ENCODE measurements at places on chromosomes 4 and X. TPM values are rescaled to one million over a fixed set of nuclear protein-coding genes. Genes with fewer than 3 reads are reported as not detected.

The C1QTNF7 gene
- total RNA-seq = not detected

GRCh38 chr4:146883070-146883469 lies 62.6 kb downstream of the TTC29 start:
- DNase-seq = no peak

DNA sequence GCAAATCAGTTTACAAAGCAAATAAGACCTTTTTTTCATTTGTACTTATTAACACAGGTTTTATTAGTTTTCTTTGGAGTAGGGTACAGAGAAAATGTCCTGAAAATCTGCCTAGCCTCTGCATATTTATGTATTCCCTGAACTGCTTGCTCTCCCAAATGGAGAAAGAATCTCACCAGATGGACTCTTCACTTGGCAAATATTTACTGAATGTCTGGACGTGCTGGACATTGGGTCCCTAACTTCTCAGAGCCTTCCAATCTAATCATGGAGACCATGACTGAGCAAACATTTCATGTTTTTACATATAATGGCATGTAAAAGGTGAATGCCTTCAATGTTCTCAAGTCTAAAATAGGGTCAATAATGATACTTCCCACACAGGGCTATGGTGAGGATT lies 126.0 kb downstream of the CHRDL1 start:
- no peak for DNase-seq

The DCAF12L2 gene
- not detected for total RNA-seq

DNA sequence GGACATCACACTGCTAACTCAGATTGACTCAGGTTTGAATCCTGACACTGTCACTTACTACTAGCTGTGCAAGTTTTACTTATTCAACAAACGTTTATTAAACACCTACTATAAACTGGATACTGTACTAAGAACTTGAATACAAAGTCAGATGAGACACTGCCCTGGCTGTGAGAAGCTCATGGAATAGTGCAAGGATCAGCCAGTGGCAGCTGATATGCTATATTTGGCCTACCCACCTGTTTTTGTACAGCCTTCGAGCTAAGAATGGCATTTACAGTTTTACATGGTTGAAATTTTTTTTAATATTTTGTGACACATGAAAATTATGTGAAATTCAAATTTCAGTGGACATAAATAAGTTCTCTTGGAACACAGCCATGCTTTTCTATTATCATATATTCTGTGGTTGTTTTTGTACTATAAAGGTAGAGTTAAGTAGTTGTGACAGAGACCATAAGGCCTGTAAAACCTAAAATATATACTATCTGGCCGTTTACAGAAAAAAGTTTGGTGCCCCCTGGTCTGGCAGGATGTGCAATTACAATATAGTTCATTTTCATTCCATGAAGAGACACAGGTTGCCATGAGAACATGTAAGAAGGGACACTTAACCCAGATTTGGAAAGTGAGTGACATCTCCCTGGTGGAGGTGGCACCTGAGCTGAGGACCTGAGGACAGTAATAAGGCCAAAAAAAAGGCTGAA lies 3.4 kb upstream of the SEC24D start:
- no peak for DNase-seq

GRCh38 chr4:141132709-141133145 lies 542 bp downstream of the RNF150 start:
- no peak for DNase-seq

- DNase-seq = no peak
Measured at GRCh38 chrX:21838937-21839333, 482 bp upstream of the MBTPS2 start.

- no peak for DNase-seq
Measured at GRCh38 chrX:119389871-119390501, 9.2 kb upstream of the SLC25A43 start.

The PDGFC gene
- total RNA-seq = 22.0 TPM

DNA sequence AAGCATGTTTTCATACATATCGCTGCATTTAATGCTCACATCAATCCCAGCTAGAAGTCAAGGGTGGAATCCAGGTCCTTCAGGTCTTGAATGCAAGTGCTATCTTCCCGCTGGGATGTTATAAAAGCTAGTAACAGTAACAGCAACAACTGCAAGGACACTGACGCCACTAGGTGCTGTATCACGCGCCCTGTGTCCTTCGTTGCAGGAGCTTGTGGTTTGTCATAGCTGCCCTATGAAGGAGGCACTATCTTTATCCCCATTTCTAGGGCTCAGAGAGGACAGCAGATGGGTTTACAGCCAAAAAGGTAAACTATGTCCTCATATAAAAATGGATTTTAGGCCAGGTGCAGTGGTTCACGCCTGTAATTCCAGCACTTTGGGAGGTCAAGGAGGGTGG lies 202.9 kb downstream of the NSUN7 start:
- DNase-seq = no peak

DNA sequence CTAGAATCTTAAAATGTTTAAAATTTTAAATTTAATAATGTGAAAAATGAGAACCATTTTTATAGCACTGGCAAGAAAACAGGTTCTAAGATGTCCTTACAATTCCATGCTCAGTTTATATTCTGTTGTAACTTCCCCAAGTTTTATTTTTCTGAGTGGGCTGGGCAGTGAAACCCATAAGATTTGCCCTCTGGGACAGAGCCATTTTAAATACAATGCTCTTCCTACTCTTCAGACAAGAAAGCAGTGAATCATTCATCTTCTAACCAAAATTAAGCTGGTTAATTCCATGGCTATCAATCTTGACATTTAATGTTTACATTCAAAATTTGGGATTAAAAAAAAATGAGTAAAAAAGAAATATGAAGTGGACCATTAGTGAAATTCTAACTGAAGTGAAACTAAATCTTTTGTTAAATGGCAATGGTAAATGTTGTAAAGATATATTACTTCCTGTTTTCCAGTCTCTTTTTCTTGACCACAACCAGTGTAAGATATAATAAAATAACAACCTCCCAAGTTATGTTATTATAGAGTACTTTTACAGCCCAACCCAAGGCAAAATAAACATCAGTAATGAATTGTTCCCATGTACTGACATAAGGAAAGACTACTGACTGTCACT lies 37.2 kb upstream of the PTPN13 start:
- no peak for DNase-seq

The SHOX gene
- total RNA-seq = not detected

- DNase-seq = peak; percentile 9
Measured at GRCh38 chrX:135973025-135973547, 702 bp downstream of the MMGT1 start.

DNA sequence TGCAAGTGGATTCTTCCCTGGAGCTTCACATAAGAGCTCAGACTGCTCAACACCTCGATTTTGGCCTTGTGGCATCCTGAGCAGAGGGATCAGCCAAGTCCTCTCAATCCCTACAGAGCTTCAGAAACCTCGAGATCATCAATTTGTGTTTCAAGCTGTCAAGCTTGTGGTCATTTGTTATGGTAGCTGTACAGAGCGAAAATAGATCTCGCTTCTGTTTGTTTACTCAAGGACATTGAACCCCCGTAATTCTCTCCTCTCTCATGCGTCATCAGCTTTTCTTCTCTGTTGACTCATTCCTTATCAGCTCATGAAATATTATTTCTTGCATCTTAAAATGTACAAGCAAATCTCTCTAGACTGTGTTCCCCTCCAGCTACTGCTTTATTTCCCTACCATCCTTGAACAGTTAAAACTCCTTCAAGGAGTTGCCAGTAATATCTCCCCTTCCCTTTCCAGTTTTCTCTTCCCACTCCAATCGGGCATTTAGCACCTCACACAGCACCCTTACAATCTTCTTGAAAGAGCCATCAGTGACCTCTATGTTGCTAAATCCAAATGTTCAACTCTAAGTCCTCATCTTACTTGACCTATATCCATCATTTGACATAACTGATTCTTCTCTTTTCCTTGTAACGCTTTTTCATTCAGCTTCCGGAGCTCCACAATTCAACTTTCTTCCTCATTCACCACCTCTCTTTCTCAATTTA lies 106.2 kb upstream of the FAT1 start:
- DNase-seq = no peak

- no peak for DNase-seq
Measured at GRCh38 chr4:82381235-82381634, 7.4 kb upstream of the HNRNPD start.

The GPAT3 gene
- total RNA-seq = 17.3 TPM

GRCh38 chr4:2928242-2929176 lies 34.7 kb downstream of the NOP14 start:
- DNase-seq = no peak

DNA sequence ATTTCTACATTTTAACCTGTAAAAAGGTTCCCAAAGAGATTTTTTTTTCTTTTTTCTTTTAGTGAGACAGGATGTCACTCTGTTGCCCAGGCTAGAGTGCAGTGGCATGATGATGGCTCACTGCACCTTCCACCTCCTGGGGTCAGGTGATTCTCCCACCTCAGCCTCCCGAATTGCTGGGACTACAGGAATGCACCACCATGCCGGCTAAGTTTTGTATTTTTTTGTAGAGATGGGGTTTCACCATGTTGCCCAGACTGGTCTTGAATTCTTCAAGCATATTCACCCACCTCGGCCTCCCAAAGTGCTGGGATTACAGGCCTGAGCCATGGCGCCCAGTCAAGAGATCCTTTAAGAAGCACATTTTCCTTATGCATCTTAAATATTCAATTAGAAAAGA lies 12.6 kb downstream of the RHOH start:
- no peak for DNase-seq

DNA sequence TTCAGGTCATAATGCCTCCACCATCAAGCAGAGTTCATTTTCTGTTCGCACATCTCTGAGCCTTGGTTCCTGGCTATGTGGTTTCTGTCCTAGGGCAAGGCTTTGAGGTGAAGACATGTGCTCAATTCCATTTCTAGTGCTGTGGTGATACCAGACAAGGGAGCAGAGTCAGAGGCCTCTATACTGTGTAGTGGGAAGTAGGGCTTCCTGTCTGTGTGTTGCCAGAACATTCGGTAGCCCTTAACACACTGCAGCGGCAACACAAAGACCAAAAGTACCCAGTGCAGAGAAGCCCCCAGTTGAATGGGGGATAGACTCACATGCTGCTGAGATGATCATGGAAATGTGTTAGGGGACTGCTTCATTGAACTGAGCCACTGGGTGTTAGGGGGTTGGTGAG lies 56.4 kb downstream of the STARD8 start:
- no peak for DNase-seq

- no peak for DNase-seq
Measured at GRCh38 chrX:122816288-122816687, 367.8 kb upstream of the GRIA3 start.
